CD4-positive, alpha-beta T cell (primary cell): ENCODE measurements at places on chromosomes 13 and 19.

GRCh38 chr13:34587576-34587975, 354.5 kb upstream of the NBEA start:
- no peak for DNase-seq

- DNase-seq: no peak
These were observed 55.5 kb downstream of the IRS2 start for GRCh38 chr13:109730812-109731335.

DNA sequence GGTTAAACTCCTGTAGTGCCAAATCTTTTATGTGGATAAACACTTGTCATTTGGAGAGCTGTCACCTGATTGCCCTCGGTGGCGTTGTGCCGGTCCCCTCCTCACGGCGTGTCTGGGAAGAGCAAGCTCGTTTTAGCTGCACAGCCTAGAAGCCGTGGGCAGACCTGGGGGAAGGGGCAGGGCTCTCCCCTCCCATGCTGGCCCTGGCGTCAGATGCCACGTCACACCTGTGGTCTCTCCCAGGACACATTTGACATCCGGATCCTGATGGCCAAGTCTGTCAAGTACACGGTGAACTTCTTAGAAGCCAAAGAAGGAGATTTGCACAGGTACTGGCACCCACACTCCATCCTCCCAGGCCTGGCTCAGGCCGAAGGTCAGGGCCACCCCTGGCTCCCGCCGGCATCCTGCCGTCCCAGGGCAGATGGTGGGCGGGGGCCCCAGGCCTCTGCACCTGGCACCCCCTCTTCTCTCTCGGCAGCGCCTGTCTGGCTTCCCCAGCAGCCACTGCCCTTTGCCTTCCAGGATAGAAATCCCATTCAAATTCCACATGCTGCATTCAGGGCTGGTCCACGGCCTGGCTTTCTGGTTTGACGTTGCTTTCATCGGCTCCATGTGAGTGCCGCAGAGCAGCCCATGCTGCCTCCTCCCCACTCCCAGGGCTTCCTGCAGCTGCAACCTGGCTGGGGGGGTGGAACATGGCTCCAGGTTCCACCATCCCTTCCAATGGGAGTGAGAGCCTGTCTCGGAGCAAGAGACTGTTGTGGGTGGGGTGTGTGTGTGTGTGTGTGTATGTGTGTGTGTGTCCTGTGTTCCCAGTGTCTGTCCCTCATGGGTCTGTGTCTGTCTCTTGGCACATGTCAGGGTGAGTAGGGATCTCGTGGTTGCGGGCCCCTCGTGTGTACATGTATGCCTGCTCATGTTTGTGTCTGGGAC, 8.8 kb downstream of the YIPF2 start:
- no peak for DNase-seq

DNA sequence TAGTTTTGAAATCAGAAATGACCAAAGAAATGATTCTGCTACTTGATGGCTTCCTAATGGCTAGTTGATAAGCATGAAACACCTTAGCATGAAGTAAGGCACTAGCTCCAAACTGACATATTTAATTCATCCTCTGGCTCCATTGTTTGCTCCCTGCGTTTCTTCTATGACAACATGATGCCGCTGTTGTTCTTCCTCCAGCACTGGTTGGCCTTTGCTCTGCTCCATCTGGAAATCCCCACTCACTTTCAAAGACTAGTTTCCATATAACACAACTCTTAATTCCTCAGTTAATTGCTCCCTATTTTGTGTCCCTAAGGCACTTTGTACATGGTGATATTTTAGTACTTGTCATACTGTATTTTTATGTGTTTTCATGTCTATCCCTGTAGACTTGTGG, 151.6 kb downstream of the GPC6 start:
- DNase-seq: no peak

GRCh38 chr19:13092606-13093235, 9.9 kb downstream of the LYL1 start:
- no peak for DNase-seq

DNA sequence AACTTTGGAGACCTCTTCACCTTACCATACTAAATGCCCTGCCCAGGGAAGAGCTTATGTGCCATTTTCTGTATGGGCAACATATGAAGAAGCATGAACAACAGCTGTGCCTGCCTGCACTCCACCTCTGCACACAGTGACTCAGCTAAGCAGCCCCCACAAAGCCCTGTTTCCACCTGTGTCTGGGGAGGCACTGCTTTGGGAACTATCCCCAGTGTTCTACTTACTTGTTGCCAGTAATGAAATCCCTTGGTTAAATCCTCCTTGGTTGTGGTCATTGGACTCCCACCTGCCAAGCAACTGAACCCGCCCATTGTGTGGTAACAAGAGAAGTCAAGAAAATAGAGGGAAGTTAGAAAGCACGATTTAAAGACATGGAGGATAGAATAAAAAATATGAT, 84.6 kb downstream of the NALCN start:
- DNase-seq: no peak

- DNase-seq: no peak
These were observed 78.9 kb upstream of the FLT1 start for GRCh38 chr13:28573595-28574373.

DNA sequence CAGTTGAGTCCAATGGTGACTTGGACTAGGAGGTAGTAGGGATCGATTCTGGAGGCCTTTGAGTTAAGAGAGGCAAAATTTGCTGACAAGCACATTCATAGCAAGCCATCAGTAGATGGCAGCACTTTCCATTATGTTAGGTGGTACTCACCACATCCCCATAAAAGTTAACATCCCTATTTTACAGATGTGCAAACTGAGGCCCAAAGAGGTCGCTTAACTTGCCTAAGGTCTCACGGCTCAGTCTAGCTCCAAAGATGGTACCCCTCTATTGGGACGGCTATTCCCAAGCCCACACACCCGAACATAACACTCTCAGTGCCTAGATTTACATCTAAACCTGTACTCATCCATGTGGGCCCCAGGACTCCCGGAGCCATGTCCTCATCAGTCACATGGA, 21.5 kb upstream of the FOSB start:
- peak; percentile 63 for DNase-seq

DNA sequence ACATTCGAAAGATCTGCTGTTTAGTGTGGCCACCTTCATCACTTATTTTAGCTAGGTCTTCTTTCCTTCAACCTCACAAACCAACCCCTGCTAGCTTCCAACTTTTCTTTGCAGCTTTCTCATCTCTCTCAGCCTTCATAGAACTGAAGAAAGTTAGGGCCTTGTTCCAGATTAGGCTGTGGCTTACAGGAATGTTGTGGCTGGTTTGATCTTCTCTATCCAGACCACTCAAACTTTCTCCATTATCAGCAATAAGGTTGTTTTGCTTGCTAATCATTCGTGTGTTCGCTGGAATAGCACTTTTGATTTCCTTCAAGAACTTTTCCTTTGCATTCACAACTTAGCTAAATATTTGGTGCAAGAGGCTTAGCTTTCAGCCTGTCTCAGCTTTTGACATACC, 44.7 kb downstream of the CARS2 start:
- DNase-seq: no peak

- DNase-seq: no peak
These were observed 1670.4 kb upstream of the SPRY2 start for GRCh38 chr13:82011355-82011754.

- no peak for DNase-seq
These were observed 21.4 kb downstream of the DNAJC15 start for GRCh38 chr13:43044720-43045301.

GRCh38 chr19:5048091-5048726, 79.3 kb downstream of the KDM4B start:
- peak; percentile 44 for DNase-seq

DNA sequence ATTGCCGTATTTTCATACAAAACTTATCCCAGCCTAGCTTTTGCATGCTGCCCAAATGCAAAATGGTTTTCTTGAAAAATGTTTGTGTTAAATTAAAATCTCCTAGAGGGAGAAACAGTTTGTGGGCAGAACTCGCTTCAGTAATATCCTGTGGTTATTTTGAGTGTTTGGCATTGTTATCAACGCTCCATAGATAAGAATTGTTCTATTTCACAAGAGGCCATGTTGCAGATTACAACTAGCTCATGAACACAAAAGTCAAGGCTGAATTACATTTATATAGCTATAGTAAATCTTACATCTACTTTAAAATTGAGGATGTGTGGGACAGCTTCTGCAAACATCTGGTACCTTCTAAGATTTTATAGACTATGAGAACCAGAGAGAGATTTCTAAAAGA, 447.9 kb downstream of the DCT start:
- no peak for DNase-seq
